ENCODE measurements at places on chromosomes 1 and 21.

GRCh38 chr1:42328916-42329496, 6.0 kb downstream of the FOXJ3 start:
- no peak for DNase-seq

- no peak for DNase-seq
Measured at GRCh38 chr1:19322481-19322880, 10.4 kb downstream of the SLC66A1 start.

DNA sequence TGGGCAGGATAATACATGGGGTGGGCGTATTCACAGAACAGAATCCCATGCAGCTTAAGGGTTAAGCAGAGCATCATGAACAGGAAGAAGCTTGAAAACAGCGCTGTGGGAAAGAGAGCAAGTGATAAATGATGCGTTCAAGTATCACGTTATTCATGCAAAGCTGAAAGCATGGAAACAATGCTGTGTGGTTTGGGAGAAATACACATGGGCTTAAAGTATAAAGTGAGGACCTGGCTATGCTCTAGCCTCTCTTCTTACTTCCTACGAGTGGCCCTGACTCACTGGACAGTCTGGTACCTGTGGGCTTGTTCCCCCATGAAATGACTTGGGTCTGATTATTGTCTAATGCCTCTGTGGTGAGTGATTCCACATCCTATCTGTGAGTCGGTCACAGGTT, 25.7 kb downstream of the TMPRSS2 start:
- DNase-seq, result no peak

DNA sequence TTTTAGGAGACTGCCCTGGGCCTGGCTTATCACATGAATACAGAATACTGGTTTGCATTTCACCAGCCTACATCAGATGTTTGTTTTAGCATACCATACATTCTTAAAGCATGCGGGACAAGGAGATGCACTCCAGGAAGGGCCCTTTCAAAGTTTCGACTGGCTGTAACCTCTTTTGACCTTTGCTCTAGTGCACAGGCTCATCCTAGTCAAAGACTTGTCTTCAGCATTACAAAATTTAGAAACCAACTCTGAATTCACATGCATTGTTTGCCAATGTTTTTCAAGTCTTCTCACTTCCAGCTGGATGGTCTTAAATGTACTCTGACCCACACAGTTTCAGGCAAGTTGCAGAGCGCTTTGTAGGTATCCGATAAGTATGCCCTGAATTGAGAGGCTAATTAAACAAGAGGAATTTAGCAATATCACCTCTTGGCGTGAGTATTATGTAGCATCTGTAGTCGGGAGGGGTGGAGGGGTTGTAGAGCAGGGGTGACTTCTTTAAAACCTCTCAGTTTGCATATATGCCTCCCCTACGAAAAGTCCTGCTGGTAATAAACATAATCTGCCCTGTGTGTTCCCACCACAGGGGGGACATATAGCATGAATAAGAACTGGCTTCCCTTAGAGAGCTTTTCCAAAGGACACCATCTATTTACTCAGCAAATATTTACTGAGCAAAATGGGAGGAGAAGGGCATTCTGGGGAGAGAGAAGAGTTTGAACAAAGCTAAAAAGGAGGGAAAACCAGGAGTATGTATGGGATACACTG, 24.4 kb upstream of the AHCYL1 start:
- no peak for DNase-seq

DNA sequence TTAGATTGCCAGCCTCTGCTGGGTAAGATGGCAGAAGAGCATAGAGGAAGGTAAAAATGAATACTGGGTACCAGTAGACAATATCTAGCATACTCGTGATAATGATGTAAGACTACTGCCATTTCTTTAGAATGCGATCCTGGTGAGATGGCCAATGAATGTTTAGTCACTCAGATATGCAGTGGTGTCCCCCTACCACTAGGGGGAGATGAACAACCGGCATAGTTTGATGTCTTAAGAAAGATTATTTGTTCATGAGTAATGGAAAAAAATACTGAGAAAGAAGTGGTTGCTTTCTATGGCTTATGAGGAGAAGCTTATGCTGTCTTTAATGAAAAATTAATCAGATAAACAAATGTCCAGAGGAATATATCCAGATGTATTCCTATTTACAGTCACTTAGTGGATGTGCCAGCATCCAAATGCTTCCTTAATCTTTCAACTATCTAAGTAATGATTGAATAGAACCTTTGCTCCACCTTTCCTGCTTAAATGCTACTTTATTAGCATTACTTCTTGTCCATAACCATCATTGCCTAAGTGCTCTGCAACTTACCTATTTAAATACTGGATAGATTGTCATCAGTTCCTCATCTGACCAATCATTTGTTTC, 256.6 kb downstream of the ST6GALNAC3 start:
- DNase-seq, result peak; percentile 60

GRCh38 chr1:21264898-21265297, 25.4 kb downstream of the ECE1 start:
- DNase-seq, result no peak

- no peak for DNase-seq
Measured at GRCh38 chr21:16250273-16250672, 520.5 kb downstream of the USP25 start.

- DNase-seq, result no peak
Measured at GRCh38 chr1:52435650-52436049, 31.2 kb downstream of the PRPF38A start.

GRCh38 chr1:13826009-13826408, 126.0 kb downstream of the PRDM2 start:
- DNase-seq, result no peak

DNA sequence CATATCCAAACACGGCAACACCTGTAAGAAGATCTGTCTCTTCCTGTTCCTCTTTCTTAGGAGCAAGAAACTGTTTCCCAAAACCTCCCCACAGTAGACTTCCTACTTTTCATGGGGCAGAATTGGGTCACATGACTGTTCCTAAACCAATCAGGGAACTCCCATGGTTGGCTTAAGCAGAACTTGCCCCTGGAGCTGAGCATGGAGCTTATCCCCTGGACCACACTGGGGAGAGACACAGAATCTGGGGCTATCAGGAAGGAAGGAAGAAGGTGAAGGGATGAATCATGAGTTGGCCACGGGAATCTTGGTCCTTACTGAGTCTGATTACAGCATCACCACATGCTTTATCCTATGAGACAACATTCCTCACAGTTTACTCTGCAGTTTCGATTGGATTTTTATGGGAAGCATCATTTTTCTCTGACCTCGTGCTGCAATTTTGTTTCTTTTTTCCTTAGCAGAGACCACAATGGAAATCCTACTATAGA, 81.8 kb downstream of the CDC7 start:
- no peak for DNase-seq

DNA sequence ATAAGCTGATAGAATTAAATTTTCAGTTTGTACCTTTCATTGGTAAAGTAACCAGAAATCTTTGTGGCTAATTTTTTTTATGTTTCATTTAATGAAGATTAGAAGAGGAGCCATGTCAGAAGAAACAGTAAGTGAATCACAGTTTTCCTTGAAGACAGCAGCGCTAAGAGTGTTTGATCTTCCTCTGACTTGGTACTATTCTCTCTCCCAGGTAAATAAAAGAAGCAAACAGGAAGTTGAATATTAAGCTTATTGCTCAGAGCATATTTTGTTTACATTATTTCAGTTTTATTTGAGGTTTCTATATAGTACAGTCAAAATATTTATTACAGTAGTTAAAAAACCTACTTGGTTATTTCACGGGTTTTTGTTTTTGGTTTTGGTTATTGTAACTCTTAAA, 3.7 kb downstream of the MIGA1 start:
- DNase-seq, result no peak

DNA sequence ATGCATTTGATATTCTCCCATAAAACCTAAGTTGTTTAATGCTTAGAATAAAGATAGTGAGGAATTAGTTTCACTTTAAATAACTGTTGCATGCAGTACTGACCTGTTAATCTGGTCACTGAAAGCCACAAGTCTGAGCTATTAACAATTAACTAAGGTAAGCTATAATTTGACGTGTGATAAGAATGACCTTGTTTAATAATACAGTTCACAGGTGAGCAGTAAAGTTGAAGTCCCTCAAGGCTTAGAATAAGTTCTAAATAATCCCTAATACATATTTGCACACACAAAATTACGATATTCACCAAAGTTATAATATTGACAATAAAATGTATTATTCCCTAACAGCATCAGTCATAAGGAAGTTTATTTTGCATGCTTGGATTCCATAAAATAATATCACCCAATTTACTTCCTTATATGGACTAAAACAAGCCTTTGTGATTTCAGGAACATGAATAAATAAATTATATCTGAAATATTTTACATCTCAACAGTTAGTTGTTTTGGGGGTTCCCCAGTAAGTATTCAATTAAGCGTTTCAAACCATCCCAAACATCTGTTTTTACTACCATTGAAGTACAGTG, 70.6 kb upstream of the CHRM3 start:
- DNase-seq, result no peak

DNA sequence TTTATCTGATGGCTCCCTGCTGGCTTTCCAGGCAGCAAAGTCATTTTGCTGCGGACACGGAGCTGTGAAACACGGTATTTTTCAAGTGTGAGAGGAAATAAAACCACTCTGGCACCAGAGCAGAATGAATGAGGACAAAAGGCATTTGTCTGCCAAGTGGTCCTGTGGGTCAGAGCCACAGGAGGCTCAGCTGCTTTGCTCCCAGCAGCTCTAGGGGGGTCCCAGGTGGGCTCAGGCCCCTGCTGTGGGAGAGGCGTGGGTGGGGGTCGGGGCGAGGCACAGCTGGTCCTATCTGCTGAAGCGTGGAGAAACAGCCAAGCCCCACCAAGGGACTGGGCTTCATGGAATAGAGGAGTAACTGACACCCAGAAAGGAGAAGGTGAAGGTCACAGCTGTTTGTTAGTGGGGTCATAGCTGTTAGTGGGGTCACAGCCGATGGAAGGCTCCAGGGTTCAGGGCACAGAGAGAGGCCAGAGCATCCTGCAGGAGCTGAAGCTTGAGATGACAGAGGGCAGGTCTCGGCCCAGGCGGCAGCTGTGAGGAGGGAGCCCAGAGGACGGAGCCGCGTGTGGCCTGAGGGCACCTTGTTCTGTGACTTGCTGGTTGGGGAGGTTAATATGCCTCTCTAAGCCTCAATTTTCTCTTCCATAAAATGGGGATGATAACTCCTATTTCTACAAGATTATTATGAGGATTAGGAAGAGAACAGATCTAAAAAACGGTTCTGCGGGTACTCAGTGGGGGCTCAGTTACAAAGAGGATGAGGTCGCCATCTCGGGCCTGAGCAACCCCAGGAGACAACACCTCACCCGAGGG, 7.1 kb downstream of the KIF17 start:
- no peak for DNase-seq

GRCh38 chr1:199182186-199182843, 543.5 kb downstream of the PTPRC start:
- DNase-seq, result no peak
